ENCODE measurements at places on chromosomes 2 and 18. TPM values are rescaled to one million over a fixed set of nuclear protein-coding genes. Genes with fewer than 3 reads are reported as not detected.
A peak's percentile ranks its signal among the peaks of the same experiment; 100 is the strongest.

The RAPGEF4 gene
- 11.2 TPM for polyA plus RNA-seq

The KIF3C gene
- polyA plus RNA-seq, result 15.6 TPM

The HMSD gene
- 0.78 TPM for polyA plus RNA-seq

The PRKD3 gene
- 52.2 TPM for polyA plus RNA-seq

DNA sequence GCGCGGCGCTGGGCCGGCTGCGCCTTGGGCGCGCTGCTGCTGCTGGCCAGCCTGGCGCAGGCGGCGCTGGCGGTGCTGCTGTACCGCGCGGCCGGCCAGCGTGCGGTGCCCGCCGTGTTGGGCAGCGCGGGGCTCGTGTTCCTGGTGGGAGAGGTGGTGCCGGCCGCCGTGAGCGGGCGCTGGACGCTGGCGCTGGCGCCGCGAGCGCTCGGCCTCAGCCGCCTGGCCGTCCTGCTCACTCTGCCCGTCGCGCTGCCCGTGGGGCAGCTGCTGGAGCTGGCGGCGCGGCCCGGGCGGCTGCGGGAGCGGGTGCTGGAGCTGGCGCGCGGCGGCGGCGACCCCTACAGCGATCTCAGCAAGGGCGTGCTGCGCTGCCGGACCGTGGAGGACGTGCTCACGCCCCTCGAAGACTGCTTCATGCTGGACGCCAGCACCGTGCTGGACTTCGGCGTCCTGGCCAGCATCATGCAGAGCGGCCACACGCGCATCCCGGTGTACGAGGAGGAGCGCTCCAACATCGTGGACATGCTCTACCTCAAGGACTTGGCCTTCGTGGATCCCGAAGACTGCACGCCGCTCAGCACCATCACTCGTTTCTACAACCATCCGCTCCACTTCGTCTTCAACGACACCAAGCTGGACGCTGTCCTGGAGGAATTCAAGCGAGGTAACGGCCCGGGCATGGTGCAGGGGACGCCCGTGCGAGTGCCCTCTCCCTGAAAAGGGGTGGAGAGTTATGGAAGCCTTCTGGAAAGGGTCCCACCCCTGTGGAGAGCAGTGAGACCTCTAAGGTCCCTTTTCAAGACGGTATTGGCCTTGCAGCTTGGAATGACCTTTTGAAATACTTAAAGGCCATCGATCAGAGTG is 1.0 kb downstream of the CNNM3 start:
- no peak for DNase-seq

The LRRTM4 gene
- polyA plus RNA-seq, result 1.8 TPM

DNA sequence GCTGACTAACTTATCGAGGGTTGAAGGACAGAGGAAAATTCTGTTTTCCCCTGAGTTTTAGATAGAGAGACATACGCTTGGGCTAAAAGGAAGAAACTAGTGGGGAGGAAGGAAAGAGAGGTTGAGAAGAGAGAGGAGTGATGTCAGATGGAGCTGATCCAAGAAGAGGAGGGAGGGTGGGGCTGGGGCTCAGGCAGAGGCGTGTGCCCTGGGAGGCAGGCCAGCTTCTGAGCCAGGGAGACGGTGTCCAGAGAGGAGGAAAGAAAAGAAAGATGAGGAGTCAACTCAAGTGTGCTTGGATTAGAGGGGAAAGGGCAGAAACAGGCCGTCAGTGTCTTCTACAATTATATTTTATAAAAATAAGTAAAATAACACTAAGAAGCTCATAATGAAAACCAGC is 56.2 kb downstream of the EMILIN2 start:
- no peak for DNase-seq

- DNase-seq, result no peak
Observed at GRCh38 chr2:239098288-239098970, 250.5 kb downstream of the TWIST2 start.

DNA sequence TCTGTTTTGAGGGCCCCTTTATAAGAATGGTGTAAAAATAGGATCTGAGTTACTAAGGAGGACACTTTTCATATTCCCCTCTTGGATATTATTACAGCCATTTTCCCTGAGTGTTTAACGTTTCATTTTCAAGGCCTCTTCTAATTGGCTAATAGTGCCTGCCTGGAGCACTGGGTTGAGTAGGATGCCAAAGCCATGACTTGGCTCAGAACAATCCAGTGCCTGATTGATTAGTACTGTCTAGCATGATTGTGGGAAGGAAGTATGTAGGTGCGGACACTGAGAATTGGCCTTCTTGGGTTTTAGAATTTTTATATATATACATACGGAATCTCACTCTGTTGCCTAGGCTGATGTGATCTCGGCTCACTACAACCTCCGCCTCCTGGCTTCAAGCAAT is 66.1 kb downstream of the NAB1 start:
- DNase-seq, result no peak

DNA sequence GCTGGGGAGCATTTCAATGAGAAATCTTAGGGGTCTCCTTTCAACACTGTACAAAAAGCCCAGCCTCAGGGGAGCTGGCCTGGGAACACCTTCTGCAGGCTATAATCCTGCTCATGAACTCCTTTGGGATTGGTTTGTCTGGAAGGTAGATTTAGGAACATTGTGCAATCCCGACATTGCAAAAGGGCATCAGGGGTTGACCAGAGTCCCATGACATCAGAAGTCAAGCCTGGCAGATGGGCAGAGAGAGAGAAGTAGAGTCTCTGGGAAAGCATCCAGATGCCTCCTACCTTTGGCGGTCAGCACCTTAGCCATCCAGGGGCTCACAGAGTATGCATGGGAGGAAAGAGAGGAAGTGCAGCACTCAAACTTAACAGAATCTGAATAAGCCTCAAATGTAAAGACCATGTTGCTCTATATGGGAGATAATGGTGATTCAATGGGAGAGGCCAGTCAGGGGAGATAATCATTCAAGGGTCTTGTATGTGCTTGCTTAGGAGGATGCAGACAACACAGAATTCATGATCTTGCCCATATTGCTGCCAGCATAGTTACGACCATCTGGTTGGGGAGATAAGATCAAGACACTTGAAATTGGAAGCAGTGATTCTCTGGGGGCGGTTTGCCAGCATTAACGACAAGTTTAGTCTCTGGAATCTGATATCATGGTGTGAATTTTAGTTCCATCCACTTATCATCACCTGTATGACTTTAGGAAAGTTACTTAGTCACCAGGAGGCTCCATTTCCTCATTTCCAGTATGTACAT is 58.3 kb upstream of the UPP2 start:
- no peak for DNase-seq

- DNase-seq, result no peak
Observed at GRCh38 chr2:186255823-186256222, 230.2 kb upstream of the ZC3H15 start.

- no peak for DNase-seq
Observed at GRCh38 chr2:8491296-8492027, 190.4 kb upstream of the ID2 start.

- DNase-seq, result no peak
Observed at GRCh38 chr2:62485761-62486438, 20.1 kb downstream of the TMEM17 start.

The RANBP2 gene
- polyA plus RNA-seq, result 68.0 TPM

DNA sequence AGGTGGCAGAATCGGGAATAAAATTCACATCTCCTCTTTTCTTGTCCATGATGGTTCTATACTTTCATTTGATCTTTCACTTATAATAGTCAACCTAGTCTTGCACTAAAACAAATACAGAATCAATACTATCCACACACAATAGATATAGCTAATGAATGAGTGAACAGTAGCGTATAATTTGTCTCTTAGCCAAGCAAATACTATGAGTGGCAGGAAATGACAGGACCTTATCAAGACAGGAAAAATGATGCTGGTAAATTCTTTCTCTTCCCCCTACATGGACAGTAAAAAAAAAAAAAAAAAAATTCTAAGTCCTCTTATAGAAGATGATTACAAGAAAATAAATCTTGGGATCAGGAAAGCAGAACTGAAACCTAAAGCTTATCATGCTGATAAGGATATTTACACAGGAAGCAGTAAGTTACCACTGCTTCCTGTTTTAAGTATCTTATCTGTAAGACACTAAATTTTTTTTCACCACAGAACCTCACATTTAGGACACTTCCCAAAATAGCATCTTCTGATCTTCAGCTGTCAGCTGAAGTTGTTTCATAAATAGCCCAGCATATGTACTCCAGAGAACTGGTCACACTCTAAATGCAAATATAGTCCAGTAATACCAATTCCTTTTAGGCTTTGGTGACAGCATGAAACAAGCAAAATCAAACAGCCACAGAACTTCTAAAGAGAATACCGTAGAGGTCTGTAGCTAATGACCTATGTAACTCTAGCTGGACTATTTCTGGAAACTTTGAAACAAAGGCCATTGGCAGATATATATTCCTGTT is 27.0 kb downstream of the IRS1 start:
- DNase-seq, result no peak

GRCh38 chr2:163828771-163829170 is 93.0 kb upstream of the FIGN start:
- no peak for DNase-seq

DNA sequence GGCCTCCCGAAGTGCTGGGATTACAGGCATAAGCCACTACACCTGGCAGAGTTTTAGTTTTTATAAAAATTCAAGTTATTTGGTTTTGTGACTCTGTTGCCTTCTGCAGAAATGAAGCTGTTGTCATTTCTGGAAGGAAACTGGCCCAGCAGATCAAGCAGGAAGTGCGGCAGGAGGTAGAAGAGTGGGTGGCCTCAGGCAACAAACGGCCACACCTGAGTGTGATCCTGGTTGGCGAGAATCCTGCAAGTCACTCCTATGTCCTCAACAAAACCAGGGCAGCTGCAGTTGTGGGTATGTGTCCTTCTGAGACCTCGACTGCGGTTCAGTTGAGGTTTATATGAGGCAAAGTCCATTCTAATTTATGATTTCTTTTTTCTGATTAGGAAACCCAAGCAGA is 7.2 kb downstream of the MTHFD2 start:
- no peak for DNase-seq

The CIB4 gene
- polyA plus RNA-seq, result 0.40 TPM

DNA sequence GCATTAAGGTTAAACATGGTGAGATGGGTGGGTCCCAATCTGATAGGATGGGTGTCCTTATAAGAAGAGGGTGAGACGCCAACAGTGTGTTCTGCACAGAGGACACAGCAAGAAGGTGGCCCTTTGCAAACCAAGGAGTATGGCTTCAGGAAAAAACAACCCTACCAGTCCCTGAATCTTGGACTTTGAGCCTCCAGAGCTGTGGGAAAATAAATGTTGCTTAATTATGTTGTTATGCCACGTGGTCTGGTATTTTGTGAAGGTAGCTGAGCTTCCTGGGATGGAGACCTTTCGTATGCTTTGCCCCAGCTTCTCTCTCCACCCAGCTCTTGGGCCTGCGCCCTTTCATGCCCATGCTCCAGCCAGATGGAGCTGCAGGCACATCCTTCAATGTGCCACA is 114.2 kb upstream of the EPC2 start:
- no peak for DNase-seq

- no peak for DNase-seq
Observed at GRCh38 chr2:9748577-9748976, 94.7 kb upstream of the TAF1B start.

GRCh38 chr18:76161983-76162382 is 333.1 kb downstream of the ZNF516 start:
- no peak for DNase-seq

DNA sequence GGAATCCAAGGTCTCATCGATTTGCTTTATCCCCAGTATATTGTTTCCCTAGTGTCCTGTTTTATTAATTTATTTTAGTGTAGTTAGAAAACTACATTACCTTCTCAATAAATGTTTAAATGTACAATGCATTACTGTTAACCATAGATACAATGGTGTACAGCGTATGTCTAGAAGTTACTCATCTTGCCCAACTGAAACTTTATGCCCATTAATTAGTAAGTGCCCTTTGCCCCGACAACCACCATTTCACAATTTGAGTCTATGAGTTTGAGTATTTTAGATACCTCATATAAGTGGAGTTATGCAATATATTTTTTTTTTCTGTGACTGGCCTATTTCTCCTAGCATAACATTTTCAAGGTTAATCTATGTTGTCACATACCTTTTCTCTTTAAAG is 1343.0 kb upstream of the SLC39A10 start:
- DNase-seq, result no peak

GRCh38 chr2:187215532-187216240 is 232.4 kb downstream of the CALCRL start:
- no peak for DNase-seq

- no peak for DNase-seq
Observed at GRCh38 chr2:117980783-117981676, 32.8 kb downstream of the CCDC93 start.

The SPC25 gene
- 19.7 TPM for polyA plus RNA-seq

GRCh38 chr18:61606759-61607158 is 273.5 kb downstream of the CDH20 start:
- no peak for DNase-seq

- DNase-seq, result no peak
Observed at GRCh38 chr2:17299891-17300540, 218.2 kb downstream of the RAD51AP2 start.

GRCh38 chr18:3449512-3450011 is 410 bp upstream of the TGIF1 start:
- DNase-seq, result peak; percentile 44

The CLEC4F gene
- polyA plus RNA-seq, result 0.08 TPM

The ACVR1C gene
- polyA plus RNA-seq, result 0.26 TPM

The CCDC121 gene
- 14.1 TPM for polyA plus RNA-seq

The C2orf69 gene
- polyA plus RNA-seq, result 12.9 TPM

The NEUROD1 gene
- polyA plus RNA-seq, result not detected

DNA sequence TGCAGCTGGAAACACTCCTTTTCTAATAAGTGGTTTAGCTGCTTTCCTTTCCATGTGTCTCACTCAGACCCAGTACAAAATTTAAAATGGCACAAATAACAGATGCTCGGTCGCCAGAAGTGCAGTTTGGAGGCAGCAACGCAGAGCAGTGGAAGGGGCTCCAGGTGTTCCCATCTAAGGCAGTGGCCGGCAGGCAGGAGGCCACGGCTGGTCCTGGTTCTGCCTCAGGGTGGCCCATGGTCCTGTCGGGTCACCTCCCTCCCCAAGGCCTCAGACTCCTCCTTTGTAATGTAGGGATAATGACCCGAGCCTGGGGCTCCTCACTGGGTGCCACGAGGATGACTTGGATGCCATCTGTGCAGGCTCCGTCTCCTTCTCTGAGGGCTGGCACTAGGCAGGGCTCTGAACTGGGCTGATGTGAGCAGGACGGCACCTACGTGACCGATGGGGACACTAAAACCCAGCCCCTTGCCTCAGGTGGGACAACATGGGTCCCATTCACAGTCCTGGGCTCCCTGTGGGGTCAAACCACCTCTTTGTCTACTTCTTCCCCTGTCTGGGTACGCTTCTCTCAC is 80.9 kb upstream of the SLC66A3 start:
- no peak for DNase-seq

The ALLC gene
- not detected for polyA plus RNA-seq

- DNase-seq, result peak; percentile 53
Observed at GRCh38 chr2:2542966-2543611, 212.0 kb upstream of the MYT1L start.

- DNase-seq, result no peak
Observed at GRCh38 chr2:83394134-83394904, 1064.8 kb downstream of the SUCLG1 start.

The BCL2 gene
- polyA plus RNA-seq, result 23.5 TPM

Measured in right renal cortex interstitium (tissue), 3 donors.